ENCODE measurements at places on chromosomes 12 and 14.
A peak's percentile ranks its signal among the peaks of the same experiment; 100 is the strongest.

DNA sequence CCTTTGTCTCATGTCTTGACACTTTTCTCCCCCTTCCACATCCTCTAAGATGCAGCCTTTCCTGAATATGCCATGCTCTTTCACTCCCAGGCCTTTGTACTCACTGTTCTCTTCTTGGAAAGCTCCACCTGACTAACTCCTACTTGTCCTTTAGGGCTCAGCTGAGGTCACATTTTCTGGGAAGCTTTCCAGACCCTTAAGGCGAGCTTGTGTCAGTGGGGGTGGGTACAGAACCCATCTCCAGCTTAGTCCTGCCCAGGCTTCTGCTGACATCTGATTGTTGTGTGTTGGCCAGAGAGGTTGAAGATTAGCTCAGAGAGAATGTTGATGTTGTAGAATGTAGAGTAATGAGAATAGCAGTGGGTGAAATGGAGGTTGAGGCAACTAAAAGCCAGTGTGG lies 2.9 kb upstream of the TSFM start:
- no peak for DNase-seq

- DNase-seq = no peak
Observed at GRCh38 chr14:88422047-88422446, 36.6 kb downstream of the SPATA7 start.

GRCh38 chr12:64124511-64125197 lies 97.4 kb downstream of the KICS2 start:
- peak; percentile 63 for DNase-seq

DNA sequence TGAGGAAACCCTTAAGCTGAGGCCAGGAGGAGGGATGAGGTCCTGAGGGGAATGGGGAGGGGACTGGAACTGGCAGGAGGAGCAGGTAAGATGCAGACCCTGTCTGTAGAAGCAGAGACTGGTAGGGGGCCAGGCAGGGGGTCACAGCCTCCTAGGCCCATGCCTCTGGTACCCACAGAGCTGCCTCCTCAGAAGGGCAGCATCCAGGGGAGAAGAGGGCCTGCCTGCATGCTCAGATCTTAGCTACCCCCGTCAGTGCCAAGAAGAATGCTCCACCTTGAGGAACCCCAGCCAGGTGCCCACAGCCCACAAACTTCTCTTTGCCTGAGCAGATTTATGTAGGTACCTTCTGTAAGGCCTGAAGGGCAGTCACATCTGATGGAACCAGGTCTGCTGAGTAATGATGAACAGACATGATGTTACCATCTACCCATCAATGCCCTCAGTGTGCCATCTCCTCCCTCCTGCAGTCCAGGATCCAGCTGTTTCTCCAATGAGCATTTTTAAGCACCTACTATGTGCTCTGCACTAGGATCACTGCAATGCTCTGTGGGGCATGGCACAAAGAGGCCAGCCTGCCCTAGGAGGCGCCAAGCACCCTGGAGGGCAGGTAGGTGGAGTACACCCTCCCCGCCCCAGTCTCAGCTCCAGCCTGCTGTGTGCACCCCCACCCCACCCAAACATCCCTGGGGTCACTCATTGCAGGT lies 24.8 kb upstream of the ZFP36L1 start:
- no peak for DNase-seq

DNA sequence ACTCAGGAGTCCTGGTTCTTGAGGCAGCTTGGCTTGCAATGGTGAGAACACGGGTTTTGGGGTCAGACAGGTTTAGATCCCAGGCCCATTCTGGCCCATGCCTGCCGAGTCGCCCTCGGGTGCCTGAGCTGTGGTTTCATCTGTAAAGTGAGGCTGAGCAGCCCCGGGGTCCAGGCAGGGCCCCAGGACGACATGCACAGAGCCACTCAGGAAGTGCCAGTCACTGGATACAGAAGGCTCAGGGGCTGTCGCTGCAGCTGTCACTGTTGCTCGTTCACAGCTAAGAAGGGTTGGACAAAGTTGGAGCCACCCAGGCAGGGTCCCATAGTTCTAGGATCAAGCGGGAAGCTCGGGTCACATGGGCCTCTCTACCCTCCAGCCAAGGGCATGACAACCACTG lies 403.1 kb downstream of the BCL11B start:
- DNase-seq = no peak

- DNase-seq = no peak
Observed at GRCh38 chr14:98018628-98019027, 1221.4 kb downstream of the VRK1 start.

DNA sequence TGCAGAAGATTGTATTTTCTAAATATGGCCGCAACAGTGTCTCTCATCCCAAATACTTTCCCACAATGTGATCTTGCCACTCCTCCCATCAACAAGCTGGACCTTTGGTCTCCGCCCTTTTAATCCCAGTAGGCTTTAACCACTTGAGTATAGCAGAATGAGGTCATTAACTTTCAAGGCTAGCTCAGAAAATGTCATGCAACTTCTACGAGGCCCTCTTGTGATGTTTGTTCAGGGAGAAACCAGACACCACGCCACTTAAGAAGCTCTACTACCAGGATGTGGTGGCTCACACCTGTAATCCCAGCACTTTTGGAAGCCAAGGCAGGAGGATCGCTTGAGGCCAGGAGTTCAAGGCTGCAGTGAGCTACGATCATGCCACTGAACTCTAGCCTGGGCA lies 20.1 kb upstream of the OR6J1 start:
- DNase-seq = no peak

- no peak for DNase-seq
Observed at GRCh38 chr12:93795352-93795751, 118.2 kb downstream of the CRADD start.

DNA sequence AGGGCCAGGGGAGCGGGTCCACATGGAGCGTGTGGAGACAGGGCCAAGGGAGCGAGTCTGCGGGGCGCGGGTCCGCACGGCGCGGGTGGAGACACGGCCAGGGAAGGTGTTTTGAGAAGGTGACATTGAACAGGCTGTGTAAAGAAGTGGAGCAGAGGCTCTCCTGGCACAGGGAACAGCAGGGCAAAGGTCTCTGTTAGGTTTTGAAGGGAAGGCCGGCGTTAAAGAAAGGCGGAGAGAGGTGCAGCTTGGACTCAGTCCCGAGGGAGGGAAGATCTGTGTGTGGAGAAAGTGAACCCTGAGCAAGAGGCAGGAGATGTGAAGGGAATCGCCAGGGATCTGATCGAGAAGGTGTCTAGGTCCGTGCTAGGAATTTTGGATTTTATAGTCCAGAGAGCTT lies 1.8 kb downstream of the PXMP2 start:
- DNase-seq = no peak

DNA sequence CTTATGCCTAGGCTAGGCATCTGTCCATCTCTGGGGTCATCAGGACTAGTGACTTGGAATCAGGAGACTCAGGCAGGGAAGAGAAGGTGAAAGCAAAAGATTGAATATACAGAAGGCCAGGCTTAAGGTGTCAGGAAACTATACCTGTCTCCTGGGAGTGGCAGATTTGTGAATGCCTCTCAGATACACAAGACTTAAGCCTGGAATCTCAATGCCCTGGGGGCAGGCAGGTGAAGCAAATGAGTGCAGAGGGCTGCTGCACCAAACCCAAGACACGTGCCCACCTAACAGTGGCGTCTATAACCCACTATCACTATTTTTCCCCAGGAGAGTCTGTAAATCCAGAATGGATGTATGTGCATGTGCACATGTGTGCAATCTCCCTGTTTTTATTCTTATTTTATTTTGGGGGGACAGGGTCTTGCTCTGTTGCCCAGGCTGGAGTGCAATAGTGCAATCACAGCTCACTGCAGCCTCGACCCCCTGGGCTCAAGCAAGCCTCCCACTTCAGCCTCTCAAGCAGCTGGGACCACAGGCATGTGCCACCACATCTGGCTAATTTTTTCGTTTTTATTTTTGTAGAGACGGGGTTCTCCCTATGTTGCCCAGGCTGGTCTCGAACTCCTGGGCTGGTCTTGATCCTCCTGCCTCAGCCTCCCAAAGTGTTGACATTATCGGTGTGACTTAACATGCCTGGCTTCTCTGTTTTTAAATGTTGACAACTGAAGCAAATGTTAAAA lies 31.9 kb upstream of the FOS start:
- no peak for DNase-seq

GRCh38 chr12:34398366-34398705 lies 376.0 kb downstream of the ALG10 start:
- no peak for DNase-seq

DNA sequence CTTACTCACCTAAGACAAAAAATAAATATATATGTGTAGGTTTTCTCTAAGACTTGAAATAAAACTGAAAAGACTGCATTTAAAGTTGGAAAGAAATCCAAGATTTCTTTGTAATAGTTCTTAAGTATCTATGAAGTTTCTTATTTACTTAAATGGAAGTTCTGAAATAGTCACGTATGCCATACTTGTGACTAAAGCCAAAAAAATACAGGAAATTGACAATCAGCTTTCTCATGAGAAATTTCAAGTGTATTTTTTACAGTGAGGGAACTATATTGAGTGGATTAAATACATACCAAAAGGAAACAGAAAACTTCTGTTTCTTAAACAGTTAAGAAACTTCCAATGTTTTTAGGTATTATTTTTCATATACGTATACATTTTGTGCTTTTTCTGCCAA lies 188.1 kb downstream of the DPY19L2 start:
- DNase-seq = no peak

DNA sequence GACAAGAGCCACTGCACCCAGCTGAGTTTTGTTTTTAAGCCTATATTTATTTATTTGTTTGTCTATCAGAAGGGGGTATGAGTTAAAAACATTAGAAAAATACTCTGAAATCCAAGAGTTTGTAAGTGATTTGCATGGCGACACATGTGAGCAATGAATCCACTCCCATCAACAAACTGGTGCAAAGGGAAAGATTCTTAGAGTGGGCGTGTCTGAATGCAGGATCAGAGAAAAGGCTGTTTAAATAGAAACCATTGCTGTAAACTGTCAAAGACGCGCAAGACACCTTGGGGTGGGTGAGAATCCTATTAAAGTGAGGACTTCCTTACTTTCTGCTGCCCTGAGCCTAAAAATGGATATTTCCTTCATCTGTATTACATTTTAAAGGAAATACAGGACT lies 51.9 kb downstream of the ZFYVE26 start:
- DNase-seq = no peak

GRCh38 chr12:38886064-38886463 lies 19.3 kb downstream of the CPNE8 start:
- DNase-seq = no peak

- no peak for DNase-seq
Observed at GRCh38 chr14:79475887-79476532, 735.3 kb downstream of the DIO2 start.

GRCh38 chr12:78697817-78698415 lies 166.7 kb upstream of the SYT1 start:
- no peak for DNase-seq

GRCh38 chr12:103114296-103115055 lies 157.0 kb downstream of the ASCL1 start:
- DNase-seq = no peak

DNA sequence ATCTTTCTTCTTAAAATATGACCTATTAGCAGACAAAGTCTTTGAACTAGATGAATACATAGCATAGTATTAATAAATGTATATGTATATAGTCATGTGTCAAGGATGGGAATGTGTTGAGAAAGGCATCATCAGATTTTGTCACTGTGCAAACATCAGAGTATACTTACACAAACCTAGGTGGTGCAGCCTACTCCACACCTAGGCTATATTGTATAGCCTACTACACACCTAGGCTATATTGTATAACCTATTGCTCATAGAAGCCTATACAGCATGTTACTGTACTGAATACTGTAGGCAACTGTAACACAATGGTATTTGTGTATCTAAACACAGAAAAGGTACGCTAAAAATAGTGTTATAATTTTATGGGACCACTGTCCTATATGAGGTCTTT lies 47.6 kb downstream of the PTPN21 start:
- DNase-seq = no peak

DNA sequence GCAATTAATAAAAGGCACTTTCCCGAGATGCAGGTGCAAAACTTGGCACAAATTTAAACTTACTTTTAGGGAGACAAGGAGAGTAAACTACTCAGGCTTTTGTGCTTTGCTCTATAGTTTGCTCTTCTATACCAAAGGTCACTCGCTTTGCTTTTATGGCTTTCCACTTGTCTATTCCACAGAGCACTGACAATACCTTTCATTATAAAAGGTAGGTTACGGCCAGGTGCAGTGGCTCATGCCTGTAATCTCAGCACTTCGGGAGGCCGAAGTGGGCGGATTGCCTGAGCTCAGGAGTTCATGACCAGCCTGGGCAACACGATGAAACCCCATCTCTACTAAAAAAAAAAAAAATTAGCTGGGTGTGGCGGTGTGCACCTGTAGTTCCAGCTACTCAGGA lies 32.9 kb downstream of the ALKBH1 start:
- no peak for DNase-seq

DNA sequence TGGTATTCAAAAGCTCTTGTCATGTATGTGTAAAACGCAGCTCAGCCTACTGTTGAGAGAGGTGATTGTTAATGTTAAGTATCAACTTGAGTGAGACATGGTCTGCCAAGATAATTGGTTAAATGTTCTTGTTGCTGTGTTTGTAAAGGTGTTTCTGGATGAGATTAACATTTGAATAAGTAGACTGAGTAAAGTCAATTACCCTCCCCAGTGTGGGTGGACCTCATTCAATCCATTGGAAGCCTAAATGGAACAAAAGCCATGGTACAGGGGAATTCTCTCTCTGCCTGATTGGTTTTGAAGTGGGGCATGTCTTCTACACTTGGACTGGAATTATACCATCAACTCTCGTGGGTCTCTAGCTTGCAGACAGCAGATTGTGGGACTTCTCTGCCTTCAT lies 63.8 kb upstream of the RERGL start:
- DNase-seq = peak; percentile 76

DNA sequence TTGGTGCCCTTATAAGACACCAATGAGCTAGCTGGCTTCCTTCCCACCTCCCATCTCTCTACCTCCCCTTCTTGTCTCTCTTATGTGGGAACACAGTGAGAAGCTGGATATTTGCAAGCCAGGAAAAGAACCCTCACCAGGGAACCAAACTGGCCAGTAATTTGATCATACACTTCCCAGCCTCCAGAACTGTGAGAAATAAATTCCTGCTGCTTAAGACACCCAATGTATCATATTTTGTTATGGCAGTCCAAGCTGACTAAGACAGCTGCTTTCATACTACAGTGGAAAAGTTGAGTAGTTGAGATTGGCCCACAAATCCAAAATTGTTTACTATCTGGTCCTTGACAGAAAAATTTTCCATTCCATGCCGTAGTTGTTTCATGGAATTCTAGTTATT lies 269.0 kb downstream of the KCNH5 start:
- no peak for DNase-seq

- no peak for DNase-seq
Observed at GRCh38 chr12:109777544-109777943, 55.7 kb downstream of the TRPV4 start.

GRCh38 chr14:104334424-104335161 lies 196.2 kb downstream of the KIF26A start:
- no peak for DNase-seq

- no peak for DNase-seq
Observed at GRCh38 chr12:110244829-110245228, 36.2 kb upstream of the ATP2A2 start.

GRCh38 chr14:105136401-105137322 lies 31.9 kb downstream of the JAG2 start:
- DNase-seq = no peak

GRCh38 chr12:121237415-121237814 lies 27.5 kb downstream of the P2RX4 start:
- DNase-seq = no peak
